ENCODE measurements at places on chromosomes 2 and 18.
A peak's percentile ranks its signal among the peaks of the same experiment; 100 is the strongest.

GRCh38 chr2:60441800-60442199 lies 111.7 kb downstream of the BCL11A start:
- DNase-seq, result peak; percentile 96

GRCh38 chr2:7037340-7038333 lies 120.4 kb downstream of the RNF144A start:
- DNase-seq, result peak; percentile 71

DNA sequence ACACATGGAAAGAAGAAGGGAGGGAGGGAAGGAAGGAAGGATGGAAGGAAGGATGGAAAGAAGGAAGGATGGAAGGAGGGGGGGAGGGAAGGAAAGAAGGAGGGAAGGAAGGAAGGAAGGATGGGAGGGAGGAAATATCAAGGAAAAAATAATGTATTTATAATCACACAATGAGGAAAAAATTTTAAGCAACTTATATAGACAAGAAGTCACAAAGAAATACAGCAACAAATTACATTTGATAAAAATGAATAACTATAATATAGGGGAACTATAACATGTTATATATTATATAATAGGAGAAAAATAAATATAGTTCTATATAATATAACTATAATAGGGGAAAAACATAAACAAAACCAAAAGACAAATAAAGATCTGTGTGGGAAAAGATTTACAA lies 441.8 kb downstream of the LRATD1 start:
- no peak for DNase-seq

DNA sequence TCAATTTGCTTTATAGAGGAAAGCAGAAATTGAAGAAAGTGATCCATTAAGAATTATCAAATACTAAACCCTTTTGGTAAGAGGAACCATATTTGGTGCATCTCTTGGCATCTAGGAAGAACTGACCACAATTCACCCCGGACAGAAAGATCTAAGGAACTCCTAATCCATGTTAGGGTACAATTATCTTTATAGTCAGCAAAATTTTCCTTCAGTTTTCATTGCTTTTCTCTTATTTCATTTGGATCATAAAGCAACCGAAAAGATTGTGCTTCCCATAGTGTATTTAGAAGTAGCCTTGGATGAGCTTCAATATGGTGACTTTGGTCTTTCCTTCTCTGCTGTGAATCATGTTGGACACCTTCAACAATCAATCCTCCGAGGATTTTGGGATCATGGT lies 50.1 kb upstream of the IGFBP5 start:
- DNase-seq, result no peak

- no peak for DNase-seq
Measured at GRCh38 chr2:119430023-119430498, 1.6 kb upstream of the TMEM37 start.

GRCh38 chr2:159904127-159904958 lies 106.3 kb upstream of the CD302 start:
- DNase-seq, result peak; percentile 12

- DNase-seq, result no peak
Measured at GRCh38 chr2:228602288-228602687, 420.8 kb upstream of the SPHKAP start.

DNA sequence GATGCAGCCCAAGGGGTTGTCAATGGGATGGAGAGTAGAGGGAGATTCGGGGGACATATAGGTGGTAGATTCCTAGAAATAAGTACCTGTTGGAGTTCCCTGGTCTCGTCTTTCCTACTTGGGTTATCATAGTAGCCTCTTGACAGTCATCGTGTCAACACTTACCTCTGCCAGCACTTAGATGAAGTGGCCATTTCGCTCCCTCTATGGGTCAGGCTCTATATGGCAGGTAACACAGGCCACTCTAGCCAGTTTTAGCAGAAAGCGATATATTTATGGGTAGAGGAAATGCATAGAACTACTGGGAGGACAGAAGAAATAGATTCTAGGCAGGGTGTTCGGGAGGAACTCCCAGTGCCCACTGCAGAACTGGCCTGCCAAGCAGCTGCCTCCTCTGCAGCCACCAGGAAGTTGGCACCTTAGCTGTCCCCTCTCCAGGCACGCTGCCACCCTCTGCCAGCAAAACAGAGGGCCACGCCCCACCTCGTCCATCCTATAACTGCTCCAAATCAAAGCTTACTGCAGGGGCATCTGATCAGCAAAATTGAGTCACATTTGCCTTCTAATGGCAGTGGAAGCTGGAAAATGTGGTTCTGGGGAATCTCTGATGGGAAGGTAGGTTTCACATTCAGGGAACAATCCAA lies 181.3 kb downstream of the INSIG2 start:
- DNase-seq, result no peak

DNA sequence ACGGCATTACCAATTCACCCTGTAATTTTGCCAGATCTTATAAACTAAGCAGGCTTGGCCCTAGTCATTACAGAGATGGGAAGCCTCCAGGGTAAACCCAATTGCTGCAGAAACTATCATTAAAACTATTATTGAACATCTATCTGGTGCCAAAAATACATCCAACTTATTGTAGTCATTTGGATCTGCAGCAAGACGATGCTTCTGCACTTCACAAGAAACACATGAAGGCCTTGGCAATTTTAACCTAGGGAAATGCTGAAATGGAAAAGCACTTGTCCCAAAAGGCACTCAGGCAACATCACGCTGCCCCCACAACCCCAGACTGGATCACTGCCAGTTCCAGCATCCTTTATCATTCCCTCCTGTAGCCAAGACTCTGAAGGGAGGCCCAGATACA lies 85.3 kb upstream of the ACVR2A start:
- DNase-seq, result no peak

DNA sequence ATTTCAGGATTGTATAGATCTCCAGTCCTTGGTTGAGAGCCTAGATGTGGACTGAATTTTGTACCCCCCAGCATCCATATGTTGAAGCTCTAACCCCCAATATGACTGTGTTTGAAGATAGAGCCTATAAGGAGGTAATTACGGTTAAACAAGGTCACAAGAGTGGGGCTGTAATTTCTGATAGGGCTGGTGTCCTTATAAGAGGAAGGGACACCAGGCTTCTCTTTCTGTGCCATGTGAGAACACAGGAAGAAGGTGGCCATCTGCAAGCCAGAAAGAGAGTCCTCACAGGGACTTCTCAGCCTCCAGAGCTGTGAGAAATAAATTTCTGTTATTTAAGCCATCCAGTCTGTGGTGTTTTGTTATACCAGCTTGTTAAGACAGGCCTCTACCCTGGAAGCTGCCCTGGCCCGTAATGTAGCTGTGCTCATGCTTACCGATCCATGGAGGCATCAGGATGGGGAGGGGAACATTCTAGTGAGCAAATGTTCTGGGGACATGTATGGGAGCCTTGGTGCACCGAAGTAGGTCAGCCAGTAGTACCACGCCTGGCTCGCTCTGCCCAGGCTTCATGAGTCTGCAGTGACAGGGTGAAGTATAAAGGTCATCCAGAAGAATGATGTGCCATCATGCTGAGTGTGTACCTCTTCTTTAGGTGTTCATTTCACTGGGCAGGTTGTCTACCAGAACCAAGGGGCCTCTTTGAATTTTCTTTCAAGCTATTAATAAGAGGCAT lies 16.1 kb downstream of the RASGRP3 start:
- no peak for DNase-seq

DNA sequence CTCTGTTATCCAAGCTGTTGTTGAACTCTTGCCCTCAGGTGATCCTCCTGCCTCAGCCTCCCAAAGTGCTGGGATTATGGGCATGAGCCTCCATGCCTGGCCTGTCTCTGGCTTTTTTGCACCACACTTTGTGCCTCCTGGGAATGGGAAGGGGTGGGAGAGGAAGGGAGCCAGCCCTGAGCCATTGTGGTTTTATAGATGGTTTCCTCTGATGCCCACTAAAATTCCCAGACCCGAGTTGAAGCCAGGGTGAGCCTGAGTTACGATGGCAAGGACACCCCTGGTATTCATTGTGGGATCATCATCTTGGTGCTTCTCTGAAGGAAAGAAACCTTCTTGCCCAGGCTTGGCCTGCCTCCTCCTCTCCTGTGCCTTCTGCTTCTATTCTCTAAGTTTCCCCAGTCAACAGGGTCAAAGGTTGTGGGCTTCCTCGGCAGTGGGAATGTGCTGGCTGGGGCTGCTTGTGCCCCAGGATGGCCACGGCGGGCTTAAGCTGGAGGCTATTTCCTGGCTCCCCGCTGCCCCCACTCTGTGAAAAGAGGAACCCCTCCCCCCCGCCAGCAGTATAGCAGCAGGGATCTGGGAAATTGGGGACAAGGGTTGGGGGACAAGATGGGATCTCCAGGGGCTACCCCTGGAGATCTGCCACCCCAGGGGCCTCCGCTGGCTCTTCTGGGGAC lies 106.2 kb downstream of the STPG4 start:
- no peak for DNase-seq

- peak; percentile 47 for DNase-seq
Measured at GRCh38 chr2:9178110-9178903, 28.3 kb upstream of the ASAP2 start.

DNA sequence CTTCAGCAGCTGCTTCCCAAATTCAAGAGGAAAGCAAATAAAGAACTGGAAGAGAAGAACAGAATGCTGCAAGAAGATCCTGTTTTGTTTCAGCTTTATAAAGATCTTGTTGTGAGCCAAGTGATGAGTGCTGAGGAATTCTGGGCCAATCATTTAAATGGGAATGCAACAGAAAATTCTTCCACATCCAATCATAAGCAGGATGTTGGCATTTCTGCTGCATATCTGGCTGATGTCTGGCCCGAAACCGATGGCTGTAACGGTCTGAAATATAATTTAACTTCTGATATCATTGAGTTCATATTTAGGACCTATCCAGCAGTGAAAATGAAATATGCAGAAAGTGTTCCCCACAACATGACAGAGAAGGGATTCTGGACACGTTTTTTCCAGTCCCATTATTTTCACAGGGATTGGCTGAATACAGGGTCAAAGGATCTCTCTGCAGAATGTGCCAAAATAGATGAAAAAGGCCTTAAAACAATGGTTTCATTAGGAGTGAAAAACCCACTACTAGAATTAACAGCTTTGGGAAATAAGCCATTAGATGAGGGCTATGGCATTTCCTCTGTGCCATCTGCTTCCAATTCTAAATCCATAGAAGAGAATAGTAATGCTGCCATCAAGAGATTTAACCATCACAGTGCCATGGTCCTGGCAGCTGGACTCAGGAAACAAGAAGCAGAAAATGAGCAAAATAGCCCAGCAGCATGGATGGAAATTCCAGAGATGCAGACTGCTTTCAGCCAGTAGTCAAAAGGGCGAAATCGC lies 175.6 kb downstream of the MC4R start:
- DNase-seq, result peak; percentile 19

DNA sequence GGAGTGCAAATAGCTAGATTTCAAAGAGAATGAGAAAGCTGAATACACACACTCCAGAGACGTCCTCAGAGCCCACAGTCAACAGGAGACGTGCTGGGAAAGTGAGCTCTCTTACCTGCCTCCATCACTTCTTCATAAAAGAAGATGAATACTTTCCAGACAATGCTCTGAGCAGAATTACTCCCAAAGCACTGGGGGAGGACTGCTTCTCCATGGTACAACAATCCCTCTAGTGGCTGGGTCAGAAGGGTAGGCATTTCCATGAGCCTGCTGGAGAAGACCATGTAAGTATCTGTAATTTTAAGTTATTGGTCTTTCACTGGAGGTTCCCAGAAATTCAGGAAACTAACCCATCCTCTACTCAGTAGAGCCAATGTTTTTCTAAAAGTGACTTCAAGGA lies 190.3 kb downstream of the RBM43 start:
- DNase-seq, result peak; percentile 35

GRCh38 chr2:161651547-161651946 lies 27.3 kb downstream of the SLC4A10 start:
- DNase-seq, result no peak

DNA sequence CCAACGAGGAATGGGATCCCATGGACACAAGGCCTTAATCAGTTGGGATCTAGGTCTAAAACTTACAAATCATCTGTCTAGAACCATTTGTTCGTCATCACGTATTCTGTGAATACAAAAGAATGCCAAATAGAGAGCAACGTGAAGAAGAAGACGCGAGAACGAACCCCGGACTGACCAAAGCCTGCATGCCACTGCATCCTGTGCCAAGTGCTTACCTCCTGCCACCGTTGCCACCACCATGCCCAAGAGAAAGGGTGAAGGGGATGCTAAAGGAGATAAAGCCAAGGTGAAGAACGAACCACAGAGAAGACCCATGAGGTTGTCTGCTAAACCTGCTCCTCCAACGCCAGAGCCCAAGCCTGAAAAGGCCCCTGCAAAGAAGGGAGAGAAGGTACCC lies 30.2 kb downstream of the ITSN2 start:
- DNase-seq, result no peak

DNA sequence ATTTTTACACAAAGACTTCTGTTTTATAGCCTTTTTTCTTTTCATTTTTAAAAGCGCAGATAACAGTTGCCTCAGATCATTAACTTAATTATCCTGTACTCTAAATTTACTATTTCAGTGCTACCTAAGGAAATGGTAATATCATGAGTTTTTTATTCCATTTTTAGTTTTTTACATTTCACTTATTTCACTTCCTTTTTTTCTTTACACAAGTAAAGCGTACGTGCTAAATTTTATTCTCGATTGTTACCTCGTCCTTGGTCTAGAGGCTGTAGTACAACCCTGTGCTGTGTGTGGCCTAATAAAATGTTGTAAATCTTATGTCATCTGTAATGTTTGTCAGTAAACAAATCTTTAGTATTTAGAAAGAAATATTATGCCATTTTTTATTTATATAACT lies 49.2 kb downstream of the CRIM1 start:
- DNase-seq, result no peak

GRCh38 chr2:100301881-100302584 lies 20.3 kb downstream of the LONRF2 start:
- DNase-seq, result no peak

DNA sequence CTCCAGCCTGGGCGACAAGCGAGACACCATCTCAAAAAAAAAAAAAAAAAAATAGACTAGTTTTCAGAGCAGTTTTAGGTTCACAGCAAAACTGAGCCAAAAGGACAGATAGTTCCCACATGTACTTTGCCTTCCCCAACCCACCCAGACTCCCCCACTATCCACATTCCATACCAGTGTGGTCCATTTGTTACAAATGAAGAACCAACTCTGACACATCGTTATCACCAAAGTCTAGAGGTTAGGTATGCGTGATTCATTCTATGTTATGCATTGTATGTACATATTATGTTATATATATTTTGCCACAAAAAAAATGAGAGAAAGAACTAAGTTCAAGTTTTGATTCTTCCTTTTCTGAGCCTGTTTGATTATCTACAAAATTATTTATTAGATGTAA lies 3.5 kb downstream of the DUSP11 start:
- peak; percentile 56 for DNase-seq

GRCh38 chr2:164515734-164516133 lies 105.5 kb downstream of the GRB14 start:
- no peak for DNase-seq

GRCh38 chr2:26450031-26450635 lies 27.8 kb downstream of the OTOF start:
- DNase-seq, result no peak

DNA sequence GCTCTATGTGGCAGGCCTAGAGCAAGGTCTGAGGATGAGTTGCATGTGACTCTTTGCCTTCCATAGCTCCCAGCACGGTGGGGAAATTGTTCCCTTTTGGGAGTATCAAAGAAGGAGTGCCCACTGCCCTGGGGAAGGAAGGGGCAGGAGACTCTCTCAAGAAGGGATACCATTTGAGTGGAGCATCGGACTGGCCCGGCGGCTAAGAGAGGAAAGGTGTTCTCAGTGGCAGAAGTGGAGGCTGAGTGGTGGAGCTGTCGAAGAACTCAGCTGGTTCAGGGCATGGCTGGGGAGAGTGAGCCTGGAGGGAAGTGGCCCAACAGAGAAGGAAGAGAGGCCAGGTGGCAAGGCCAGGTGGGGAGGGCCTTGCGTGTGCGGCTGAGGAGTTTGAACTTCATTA lies 235.2 kb downstream of the DYSF start:
- DNase-seq, result no peak
